ENCODE measurements at places on chromosomes 7 and 10.

DNA sequence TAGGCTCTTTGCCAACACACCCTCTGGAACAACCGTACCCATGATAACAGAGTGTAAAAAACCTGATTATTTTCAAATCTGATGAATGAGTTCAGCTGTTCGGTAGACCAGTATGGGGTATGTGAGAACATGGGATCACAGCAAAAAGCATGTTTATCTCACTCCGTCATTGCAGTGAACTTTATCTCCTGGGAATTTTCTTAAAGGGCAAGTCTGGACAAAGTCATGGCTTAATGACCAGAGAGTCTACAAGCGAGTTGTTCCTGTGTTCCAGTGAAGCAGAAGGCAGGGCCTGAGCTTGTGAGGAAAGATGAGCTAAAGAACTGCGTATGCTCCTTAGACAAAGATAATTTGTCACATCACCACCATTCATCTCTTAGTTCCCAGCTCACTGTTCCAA, 219.7 kb downstream of the TRIL start:
- no peak for DNase-seq

DNA sequence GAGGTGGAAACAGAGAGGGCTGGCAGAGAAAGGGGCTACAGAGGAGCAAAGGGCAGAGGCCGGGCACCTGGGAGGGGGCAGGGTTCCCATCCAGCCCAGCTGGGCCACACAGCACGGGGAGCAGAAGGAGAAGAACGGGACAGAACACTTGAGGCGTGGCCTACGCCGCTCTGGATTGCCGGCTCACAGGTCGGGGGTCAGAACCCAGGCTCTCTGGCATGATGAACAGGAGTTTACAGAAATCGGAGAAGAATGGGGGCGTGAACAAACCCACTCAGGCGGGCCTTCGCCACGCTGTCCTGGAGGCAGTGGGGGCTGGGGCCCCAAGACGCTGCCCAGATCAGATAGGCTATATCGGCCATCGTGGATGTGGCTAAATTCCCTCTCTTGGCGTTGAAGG, 362.2 kb upstream of the SHH start:
- DNase-seq = no peak

DNA sequence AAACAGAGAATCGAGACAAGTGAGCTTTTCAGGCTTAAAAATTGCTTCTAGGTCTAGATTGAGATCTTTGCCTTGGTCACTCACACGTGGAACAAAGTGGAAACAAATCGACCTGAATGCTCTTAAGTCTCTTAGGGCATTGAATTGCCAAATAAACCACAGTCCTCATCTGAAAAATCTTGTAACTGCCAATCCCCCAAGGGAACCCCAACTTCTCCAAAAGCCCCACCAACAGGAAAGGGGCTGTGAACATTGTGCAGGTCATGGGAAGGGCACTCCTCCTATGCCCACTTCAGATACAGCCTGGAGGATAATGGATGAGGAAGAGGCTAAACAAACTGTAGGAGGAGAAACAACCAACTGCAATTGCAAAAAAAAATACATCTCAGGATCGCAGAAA, 91.3 kb downstream of the DGKI start:
- DNase-seq = no peak

DNA sequence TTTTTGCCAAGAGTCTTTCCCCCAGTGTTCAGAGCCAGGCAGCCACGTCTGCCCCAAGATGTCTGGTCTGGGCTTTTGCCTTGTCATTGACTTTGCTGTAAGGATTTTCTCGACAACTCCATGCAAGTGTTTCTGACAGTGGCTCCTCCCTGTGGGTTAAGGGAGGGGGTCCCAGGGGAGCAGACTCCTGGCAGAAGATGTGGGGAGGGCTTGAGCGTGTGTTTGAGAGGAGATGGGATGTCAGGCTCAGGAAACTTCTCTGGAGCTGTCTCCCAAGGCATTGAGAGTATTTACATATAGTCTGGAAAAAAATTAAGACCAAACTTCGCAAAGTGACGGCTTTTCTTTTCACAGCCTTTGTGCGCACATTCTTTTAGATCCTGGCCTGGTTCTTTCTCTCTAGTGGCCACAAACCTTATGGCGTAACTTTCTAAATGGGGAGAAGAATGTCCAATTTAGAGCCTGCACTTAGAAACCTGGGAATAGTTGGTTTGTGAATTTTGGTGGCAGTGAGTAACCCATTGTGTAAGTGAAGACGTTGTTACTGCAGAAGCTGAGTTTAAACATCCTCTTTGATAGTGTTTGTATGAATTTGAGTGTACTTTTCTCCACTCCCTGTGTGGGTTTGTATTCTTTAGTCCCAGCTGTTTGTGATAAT, 201.5 kb downstream of the LRMDA start:
- no peak for DNase-seq

DNA sequence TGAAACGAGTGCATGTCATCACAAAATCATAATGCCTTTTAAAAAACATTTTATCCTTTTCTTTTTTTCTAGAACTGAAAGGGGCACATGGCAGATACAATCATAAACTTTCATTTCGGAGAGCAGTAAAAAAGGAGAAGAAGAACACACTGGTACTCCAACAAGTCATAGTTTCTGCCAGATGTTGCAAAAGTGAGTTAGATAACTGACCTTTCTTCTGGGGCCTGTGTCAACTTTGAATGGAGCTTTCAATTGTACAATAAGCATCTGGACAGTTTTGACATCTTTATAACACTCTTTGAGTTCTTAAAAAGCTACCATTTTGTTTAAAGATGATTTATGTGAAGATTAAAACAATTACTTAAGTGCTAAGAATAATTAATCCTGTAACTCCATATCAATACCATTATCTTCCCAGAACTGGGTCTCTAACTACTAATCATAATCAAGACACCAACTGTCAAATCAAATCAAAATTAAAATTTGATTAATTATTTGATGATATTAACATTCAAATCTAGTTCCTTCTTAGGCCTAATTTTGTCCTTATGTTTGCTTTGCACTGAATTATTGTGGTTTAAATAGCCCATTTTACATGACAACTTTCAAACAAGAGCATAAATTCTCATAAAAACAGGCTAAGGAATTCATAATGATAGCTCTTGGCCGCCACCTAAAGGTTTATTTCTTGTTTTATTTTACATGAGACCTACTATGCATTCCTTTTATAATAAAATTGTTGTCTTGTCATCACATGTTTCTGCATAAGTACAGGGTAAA, 19.5 kb upstream of the ITGB8 start:
- DNase-seq = no peak

DNA sequence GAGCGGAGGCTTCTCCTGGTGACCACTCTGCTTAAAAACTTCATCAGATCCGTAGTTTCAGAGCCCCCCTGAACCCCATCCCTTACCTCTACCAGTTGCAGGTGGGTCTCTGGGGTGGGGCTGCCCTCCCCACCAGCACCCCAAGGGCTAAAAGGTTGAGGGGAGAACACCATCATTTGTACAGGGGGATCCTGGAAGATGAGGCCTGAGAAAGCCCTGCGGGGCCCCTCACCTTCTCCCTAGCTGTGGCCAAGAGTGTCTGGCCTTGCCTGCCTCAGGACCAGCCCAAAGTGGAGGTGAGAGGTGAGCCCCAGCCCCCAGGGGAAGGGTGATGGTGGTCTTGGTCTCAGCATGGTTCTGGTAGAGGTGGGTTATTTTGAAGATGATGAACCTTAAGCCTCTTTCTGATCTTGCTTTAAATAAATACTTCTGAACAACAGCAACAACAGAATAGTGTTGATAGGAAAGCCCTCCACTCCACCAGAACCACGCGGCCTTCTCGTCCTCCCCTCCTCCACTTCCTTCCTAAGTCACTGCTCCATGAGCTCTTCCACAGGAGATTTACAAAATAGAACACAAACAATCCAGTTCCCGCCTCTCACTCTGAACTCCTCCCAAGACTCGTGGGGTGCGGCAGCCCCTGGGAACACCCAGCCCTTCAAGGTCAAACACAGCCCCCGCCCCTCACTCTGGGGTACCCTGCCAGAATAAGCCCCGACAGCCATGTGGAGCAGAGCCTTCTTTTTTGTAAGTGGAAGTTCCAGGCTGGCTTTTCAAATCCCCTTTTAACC, 169.1 kb downstream of the EGFR start:
- no peak for DNase-seq

GRCh38 chr10:93917064-93917391, 23.2 kb downstream of the SLC35G1 start:
- DNase-seq = no peak

GRCh38 chr10:25078658-25079431, 62.4 kb downstream of the THNSL1 start:
- no peak for DNase-seq

- DNase-seq = no peak
These were observed 73.8 kb downstream of the PAXIP1 start for GRCh38 chr7:154929006-154929726.

GRCh38 chr10:34959321-34959720, 130.8 kb downstream of the CUL2 start:
- no peak for DNase-seq

GRCh38 chr10:78171633-78172400, 138.2 kb downstream of the RPS24 start:
- no peak for DNase-seq

DNA sequence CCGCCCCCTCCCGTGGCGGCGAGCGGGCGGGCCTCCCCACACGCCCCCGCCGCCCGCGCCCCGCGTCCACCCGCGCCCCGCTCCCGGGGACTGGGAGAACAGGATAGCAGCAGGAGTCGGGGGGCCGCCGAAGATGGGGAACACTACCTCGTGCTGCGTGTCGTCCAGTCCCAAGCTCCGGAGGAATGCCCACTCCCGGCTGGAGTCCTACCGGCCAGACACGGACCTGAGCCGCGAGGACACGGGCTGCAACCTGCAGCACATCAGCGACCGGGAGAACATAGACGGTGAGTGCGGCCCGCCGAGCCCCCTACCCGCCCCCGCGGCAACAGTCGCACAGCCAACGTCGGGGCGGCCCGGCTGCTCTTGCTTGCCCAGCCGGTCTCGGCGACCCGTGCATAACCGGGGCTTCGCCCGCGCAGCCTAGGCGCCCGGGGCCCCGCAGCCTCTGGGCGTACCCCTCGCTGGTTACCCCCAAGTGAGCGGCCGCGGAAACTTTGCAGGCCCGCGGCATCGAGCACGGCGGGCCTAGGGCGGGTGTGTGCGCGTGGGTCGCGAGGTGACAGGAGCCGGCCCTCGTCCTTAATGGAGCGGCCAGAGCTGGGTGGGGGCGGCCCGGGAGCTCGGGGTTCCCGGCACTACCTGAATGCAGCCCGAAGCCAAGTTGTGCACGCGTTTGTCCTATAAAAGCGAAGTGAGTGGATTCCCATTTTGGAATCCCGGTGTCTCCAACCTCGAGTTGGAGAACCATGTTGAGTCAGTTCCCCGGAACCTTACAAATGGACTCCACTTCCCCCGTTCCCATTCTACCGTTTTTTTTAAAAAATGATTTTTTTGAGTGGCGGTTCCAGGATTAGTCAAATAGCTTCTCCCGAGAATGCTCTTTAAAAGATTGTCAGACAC, 863 bp downstream of the CCNY start:
- DNase-seq = no peak

DNA sequence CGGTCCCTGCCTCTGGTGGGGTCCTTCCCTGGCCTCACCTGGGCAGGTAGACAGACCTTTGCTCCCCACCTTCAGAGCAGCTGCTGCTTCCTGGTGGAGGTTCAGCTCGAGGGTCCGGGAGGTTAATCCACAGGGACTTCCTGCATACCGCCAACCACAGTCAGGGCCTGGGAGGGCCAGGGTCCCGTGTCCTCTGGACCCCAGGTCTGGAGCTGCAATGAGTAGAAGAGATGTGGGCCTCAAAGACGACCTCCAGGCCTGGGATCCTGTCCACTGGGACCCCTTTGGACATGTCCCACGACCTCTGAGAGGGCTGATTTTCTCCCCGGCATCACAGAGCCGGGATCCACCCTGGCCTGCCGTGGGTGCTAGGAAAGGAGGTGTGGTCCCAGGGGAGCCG, 223.3 kb upstream of the TCERG1L start:
- no peak for DNase-seq

DNA sequence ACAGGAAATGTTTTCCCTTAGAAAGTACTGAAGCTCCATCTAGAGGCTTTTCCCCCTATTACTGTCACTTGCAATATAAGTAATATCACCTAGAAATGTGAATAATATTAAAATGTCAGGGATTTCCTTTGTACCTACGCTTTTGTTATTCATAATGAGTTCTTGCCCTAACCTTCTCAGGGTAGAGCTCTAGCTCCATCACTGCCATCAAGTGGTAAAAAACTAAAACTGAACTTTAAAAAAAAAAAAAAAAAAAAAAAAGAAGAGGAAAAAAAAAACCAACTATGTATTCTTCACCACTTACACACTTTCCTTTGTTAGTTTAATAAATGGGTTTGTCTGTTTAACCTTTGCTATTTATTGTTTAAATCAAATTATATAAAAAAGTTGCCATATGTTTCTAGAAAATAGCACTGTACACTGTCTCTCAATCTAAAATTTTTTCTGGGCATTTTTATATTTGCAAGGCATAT, 49.9 kb downstream of the DNAJC1 start:
- DNase-seq = no peak

DNA sequence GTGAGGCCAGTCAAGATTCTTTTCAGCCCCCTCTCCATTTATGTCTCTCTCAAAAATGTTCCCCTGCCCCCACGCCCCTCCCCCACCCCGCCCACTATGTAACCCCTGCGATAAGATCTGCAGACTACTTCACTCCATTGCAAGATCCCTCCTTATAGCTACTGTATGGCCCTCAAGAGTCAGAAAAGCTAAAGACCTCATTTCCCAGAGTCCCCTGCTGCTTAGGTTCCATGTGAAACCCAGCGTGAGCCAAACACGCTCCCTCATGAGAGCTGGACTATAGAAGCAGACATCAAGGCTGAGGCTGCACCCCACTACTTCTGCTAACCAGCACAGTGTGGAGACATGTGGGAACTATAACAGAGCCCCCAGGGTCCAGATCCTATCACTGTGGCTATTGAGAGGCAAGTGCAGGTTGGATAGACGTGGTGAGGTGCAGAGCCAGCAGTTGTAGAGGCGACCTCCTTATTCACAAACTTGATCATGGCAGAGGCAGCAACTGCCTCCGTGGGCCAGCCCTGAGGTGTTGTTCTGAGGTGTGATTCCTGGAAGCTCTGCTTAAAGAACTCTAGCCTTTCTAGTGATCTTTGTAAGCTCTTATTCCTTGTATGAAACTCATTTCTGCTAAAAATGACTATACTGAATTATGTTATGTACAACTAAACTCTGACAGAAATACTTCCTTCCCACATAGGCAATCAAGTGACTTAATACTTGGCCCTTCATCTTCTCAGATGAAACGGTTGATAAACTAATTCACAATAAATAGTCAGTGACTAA, 117.0 kb upstream of the ARID5B start:
- no peak for DNase-seq

DNA sequence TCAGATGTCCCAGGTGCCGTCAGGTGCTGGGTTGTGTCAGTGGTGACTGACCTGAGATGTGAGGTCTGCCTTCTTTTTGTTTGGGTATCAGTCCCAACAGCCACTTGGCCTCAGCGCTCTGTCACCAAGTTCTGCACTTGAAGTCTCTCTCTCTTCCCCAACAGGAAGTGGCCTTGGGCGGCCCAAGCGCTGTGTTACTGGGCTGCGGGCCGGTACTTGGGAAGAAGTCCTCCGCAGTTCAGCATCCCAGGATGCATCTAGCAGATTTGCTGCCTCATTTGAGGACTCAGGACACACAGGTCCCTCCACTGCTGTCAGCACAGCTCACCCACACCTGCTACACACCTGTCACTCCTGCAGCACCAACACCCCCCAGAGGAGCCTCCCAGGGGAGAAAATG, 40.1 kb downstream of the LYZL2 start:
- DNase-seq = no peak

All from T-cell (primary cell).